ENCODE measurements at places on chromosomes 4 and X.

GRCh38 chr4:94486372-94486801, 34.6 kb downstream of the PDLIM5 start:
- no peak for DNase-seq

DNA sequence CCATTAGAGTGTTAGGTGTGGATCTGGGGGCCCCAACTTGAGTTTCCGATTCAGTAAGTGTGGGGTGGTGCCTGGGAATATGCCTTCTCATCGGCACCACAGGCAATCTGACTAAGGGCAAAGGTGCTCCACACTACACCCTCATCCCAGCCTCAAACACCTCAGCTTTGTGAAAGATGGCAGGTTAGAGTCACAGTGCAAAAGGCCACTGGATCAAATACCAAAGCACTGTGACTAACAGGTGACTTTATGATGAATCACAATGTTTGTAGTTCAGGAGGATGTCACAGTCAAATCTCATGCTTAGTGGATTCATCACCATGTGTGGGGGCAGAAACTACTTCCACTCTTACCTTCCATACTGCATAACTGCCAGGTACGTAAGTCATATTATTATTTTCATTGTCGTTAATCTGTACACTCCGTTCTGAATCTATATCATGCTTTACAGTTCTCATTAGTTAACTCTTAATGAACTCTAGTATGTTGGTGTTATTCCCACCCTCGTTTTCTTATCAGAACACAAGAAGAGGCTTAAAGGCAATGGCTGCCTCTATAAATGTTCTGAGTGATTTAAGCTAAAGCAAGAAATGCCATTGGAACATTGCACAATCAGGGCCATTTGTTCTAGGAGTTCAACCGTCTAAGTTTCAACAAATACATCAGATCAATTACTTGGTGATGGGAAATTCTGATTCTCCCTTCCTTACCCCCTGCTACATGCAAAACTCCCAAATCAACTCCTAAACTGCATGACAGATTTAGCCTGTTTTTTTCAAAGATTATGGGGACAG, 50.2 kb downstream of the PRKG2 start:
- DNase-seq, result no peak

DNA sequence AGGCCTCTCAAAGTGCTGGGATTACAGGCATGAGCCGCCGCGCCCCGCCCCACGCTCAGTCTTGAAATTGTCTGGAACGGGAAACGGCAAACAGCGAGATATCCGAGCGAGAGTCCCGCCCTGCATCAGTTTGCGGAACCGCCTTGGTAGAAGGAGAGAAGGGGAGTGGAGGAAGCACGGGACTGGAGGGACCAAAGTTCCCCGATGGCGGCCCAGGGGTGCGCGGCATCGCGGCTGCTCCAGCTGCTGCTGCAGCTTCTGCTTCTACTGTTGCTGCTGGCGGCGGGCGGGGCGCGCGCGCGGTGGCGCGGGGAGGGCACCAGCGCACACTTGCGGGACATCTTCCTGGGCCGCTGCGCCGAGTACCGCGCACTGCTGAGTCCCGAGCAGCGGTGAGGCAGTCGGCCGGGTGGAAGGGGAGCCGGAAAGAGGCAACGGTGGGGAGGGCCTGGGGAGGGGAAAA, at the start of gene BST1:
BST1 (plus strand) TSS at position 125 of the 463 bp plus-strand sequence; CDS start at position 205, 80 bp downstream.
- DNase-seq, result no peak

GRCh38 chr4:151674804-151675391, 85.9 kb downstream of the GATB start:
- no peak for DNase-seq

GRCh38 chrX:69988955-69989394, 60.8 kb downstream of the AWAT2 start:
- DNase-seq, result no peak

- DNase-seq, result no peak
Measured at GRCh38 chr4:184383497-184384055, 90.8 kb downstream of the IRF2 start.

- no peak for DNase-seq
Measured at GRCh38 chr4:4323705-4324534, 33.9 kb downstream of the ZBTB49 start.

DNA sequence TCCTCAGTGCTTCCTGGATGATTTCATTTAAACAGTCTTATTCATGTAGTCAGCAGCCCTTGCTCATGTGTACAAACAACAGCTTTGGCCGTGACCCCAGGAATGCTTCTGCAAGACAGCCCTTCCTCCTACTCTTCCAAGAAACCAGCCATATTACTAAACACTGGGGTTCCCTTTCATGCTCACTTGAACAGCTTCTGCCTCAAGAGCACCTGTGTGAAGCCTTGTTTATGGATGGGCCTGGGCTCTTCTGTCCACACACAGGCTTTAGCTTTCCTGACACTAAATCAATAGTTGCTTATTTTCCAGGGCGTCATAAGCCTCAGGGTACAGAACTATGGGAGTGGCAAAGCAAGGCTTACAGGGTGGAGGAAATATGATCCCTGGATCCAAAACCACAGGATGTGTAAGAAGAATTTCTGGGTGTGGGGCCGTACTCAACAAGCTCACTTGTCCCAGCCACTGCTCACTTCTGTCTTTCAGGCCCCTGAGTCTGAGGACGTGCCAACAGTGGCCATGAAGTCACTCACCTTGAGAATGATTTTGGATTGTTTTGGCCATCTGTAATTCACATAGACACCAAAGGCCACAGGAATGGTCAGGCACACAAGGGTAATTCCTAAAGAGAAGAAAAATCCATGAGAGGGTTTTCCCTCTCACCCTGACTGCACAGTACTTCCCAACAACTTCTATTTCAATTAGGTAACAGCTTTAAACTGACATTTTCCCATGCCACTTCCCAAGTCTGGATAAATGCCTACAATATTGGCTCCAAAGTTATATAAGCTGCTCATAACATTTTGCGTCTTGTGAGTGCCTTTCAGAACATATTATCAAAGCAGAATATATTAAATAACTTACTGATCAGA, 17.7 kb downstream of the SLC10A6 start:
- DNase-seq, result no peak

DNA sequence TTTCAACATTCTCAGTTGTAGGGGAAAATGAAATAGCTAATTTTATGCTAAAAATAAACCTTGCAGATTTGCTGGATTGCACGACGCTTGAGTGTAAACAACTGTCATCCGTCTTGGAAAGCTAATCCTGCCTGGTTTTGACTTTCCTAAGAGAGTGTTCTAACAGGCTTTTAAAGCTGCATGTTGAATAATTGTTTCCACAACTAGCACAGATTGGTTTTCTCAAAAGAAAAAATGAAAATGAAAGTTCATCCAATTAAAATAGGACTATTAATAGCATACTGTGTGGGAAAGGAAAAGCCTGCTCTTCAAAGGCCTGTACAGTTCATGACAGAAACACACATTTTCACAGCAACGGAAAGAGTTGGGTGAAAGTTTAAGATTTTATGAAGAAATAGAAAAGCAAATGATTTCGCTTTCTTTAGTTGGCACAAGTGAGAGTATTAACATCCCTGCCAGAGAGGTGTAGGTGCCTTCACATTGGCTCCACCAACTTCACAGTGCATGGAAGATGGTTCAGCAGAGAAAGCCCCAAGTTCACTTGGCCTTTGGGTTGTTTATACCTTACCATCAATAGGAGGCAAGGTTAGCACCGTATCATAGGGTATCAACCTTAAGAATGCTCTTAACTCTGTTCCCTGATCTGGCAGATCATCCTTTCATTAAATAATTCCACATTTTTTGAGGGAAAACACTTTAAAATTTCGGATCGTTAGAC, 140.0 kb upstream of the GUCY1A1 start:
- no peak for DNase-seq

DNA sequence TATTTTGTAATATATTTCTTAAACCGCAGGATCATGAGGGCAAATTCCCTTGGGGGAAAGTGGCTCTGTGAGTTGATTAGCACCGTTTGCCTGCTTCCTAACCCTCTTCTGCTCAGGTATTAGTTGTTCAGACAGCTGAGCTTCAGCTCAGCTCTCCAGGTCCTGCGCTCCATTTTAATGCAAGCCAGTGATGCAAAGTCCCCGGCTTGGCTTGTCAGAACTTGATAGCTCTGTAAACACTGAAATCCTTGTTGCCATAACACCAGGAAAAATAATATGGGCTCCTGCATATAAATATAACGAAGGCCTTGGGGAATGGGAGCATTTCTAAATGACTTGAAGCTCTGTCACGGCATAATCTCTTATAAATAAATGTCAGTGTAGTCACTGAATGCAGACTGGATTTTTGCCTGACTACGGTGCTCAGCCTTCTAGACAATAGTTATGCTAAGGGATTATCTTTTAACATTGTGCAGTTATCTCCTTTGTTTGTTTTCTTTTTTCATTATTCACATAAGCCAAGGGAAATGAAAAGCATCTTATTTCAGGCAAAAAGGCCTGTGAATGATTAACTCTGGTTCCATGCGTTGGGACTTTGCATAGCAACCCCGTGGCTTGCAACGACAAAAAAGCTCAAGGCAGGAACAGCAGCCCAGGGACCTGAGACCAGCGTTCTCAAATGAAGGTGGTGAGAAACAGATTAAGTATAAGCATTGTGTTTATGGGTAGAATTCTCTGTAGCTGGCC, 253.2 kb downstream of the SPRY1 start:
- DNase-seq, result peak; percentile 92

GRCh38 chr4:14130551-14130950, 503.0 kb upstream of the BOD1L1 start:
- DNase-seq, result no peak

- no peak for DNase-seq
Measured at GRCh38 chrX:155880586-155881157, 473 bp upstream of the VAMP7 start.

GRCh38 chrX:101918751-101919150, 13.1 kb downstream of the ZMAT1 start:
- DNase-seq, result no peak

GRCh38 chr4:5964030-5964429, 54.2 kb downstream of the C4orf50 start:
- no peak for DNase-seq

DNA sequence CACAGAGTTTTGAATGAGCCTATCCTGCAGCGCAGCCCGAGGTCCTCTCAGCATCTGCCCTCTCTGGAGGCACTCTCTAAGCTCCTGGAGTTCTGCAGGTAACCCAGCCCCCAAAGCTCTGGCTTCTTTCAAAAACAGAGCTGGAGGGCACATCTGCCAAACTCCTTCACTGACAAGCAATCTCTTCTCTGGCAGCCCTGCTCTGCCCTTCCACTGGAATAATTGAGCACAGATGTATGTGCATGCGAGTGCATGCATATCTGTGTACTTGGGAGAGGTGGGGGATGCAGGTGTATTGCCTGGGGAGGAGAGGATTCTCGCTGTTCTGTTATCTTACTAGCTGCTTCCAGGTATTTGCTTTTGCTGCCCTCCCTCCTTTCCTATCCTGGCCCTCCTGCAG, 22.2 kb upstream of the PLP1 start:
- no peak for DNase-seq

GRCh38 chr4:124065422-124065821, 647.1 kb downstream of the ANKRD50 start:
- DNase-seq, result no peak

- DNase-seq, result no peak
Measured at GRCh38 chrX:2507904-2508627, 7.3 kb upstream of the DHRSX start.

DNA sequence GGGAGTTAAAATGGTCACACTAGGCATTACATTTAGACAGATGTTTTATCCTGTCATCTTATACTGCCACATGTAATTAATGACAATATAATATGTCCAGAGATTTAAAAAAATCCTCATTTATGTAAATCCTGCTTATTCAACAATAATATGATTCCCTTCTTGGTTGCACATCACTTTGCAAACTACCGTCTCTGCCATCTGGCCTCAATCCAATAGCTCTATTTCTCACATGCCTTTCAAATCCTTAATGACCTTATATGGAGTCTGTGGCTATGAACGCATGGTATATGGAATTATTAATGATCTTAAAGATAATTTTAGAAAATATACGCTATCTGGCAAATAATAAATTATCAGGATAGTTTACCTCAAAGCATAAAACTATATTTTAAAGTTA, 144.5 kb downstream of the NPNT start:
- DNase-seq, result no peak

Data from NCI-H2081 (cell line).